ENCODE measurements at places on chromosomes 5 and 9.

- peak; percentile 48 for DNase-seq
These were observed 277.6 kb upstream of the ADAMTS16 start for GRCh38 chr5:4862500-4862899.

DNA sequence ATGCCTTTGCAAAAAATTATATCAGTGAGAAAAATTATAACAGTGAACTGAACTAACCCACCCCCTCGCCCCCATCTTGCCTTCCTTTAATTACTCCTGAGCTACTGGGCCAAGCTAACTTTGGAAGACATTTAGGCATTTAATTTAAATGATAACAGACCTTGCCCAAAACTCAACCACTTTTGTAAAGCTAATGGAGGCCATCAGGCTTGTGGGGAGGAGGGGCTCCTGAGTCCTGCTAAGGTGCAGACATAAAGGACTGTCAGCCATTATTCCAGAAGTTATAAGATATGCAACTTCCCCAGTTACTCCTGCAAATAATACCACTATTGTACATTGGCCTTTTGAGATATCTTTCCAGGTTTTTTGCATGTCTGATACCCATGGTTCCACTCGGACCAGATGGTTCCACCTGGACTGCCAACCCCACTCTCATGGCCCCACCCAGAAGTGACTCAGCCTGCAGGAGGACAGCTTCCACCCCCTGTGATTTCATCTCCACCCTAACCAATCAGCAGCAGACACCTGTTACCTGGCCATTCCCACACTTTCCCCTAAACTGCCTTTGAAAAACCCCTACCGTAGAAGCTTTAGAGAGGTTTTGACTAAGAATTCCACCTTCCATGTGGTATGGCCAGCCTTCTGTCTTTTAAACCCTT, 805.4 kb upstream of the CDH6 start:
- DNase-seq, result no peak

DNA sequence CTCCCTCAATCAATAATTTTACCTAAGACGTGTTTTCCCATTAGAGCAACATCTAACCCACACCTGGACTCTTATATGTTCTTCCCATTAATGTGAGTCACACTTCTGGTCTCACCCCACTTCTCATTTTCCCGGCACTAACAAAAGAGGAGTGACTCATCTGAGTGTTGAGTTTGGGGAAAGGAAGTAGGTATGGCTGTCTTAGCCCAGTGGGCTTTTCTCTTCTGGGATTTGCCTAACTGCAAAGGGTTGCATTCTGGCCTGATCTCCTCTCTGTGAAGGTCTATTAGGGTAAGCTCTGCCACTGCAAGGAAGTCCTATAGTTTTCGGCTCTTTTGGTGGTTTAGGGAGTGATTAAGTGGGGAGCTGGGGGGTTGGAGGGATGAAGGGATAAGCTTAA, 195.6 kb downstream of the KIAA0825 start:
- DNase-seq, result peak; percentile 73

GRCh38 chr9:92476962-92477361, 5.3 kb downstream of the ASPN start:
- no peak for DNase-seq

- no peak for DNase-seq
These were observed 4.5 kb upstream of the SHC3 start for GRCh38 chr9:89183146-89183545.

GRCh38 chr9:117302487-117302886, 112.4 kb downstream of the ASTN2 start:
- no peak for DNase-seq

DNA sequence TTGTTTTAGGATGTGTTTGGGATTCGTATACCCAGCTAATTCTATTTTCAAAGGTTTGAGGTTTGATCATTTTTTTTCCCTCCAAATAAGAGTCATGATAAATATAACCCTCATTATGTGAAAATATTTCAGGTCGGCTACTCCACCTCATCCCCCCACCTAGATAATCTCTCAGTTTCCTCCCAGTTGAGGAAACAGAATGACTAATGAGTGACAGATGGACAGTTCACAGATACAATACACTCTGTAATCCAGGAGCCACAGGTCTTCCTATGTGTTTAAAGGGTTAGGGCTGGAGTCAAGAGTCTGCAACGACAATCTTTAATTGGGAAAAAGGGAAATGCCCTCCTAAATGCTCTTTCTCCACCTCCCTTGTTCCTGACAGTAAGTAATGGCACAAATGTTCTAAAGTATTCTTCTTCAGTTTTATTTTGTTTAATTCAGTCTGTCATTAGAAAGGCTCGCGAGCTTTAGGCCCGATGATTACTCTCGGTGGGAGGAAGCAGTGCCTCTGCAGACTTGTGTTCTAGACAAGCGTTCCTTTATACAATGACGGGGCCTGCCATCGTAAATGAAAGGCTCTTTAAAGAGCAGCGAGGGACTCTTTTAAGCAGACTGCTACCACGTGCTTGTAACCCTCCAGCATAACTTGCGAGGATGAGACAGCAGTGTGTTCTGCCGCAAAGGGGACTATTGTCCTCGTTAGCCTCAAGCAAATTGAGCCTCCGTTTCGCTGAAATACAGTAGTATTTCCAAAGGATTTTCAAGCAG, 69.0 kb downstream of the MEF2C start:
- DNase-seq, result no peak

DNA sequence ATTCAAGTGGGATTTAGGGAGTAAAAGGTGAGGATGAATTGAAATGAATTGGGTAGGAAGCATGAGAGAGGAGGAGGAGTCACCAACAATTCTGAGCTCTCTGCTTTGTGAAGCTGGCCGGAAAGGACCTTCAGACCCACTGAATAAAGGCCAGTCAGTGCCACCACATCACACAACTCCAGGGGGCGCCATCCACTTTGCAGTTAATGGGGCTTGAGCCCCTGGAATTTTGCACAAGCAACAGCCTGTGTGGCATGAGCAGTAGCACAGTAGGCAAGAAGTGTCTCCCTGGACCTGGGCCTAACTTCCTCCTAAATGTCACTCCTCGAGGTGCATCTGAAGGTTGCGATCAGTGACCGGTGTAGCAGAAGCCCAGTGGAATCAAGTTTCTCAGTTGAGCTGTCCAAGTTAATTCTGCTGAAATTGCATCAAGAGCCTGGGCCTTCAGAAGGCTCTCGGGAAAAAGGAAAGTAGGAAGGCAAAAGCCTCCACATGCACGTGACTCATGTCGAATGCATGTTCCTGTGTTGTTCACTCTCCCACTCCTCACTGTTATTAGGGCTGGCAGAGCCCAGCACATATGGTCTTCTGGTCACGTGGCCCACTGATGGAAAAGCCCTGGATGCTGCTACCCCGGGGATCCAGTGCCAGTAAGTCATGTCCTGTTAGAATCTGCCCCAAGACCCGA, 27.8 kb upstream of the GLIS3 start:
- peak; percentile 77 for DNase-seq

DNA sequence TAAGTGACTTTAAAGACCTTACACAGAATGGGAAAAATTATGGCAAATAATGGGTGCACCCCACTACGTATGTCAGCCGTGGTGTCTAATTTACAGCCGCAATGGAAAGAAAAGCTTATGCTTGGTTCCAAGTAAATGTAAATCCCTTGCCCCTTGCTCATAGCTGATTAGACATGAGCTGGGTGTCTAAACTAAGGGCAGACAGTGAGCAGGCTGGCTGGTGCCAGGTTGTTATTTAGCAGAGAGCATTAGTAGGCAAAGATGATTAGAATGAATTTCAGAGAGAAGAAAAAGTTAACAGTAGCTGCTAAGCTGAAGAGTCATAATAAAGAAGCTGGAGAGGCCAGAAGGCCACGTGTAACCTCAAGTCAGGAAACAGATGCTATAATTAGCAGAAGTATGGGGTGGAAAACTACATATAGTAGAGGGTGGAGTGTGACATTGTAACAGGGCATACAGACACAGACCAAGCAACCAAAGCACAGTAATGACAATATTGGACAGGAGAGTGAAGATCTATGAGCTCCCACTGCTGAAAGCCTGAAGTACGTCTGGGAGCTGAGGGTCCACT, 257.7 kb downstream of the MCTP1 start:
- DNase-seq, result peak; percentile 17

DNA sequence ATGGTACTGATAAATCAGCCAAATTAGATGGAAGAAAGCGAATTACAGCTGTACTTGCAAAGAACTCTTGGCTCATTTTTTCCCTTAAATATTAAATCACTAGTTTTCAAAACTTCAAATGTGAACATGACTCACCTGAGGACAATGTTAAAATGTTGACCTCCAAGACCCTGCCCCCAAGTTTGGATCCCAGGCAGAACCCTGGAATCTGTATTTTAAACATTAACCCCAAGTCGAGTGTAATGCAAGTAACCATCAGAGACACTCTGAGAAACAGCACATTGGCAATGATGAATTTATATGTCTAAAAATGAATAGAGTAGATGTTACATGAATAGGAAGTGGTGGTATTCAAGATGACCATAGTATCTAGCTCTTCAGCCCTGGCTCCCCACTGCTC, 2.3 kb upstream of the CD274 start:
- no peak for DNase-seq

GRCh38 chr5:58183078-58183785, 276.7 kb downstream of the PLK2 start:
- DNase-seq, result no peak

- DNase-seq, result no peak
These were observed 14.7 kb upstream of the OSMR start for GRCh38 chr5:38831117-38831516.

DNA sequence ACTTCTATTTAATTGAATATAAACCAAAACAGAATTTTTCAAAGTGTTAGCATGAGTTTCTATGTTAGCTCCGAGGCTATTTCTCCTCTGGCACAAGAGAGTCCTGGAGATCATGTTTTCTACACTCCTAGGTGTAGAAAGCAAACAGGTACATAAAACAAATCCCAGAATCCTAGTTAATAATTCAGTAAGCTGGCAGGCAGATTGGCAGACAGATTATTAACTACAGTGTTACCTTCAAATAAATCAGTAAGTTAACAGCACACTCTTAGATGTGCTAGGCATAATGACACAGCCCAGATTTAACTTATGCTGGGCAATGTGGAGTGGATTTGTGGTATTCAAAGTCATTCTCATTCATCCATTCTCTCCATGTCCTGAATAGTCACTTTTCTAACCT, 282.8 kb upstream of the RPS23 start:
- no peak for DNase-seq

DNA sequence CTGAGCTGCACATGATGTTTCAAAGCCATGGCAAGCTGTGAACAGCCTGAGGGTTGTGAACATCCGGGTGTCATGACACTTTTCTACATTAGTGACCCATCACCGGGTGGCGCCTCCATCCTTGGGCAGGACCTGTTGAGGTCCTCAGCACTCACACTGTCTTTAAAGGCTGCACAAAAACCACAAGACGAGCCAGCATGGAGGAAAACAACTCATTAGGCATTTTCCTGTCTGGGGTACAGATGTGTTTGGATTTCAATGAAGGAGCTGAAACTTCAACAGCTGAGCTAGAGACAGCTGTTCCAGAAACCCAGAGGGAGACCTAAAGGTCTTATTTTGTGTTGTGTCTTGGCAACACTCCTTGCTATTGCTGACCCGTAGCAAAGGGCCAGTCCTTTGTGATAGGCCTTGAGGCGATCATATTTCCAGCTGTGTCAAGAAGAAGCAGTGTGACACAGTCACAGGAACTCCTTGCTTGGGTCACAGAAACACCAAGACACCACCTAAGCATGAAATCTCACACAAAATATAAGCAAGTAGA, 151.8 kb upstream of the VLDLR start:
- no peak for DNase-seq

DNA sequence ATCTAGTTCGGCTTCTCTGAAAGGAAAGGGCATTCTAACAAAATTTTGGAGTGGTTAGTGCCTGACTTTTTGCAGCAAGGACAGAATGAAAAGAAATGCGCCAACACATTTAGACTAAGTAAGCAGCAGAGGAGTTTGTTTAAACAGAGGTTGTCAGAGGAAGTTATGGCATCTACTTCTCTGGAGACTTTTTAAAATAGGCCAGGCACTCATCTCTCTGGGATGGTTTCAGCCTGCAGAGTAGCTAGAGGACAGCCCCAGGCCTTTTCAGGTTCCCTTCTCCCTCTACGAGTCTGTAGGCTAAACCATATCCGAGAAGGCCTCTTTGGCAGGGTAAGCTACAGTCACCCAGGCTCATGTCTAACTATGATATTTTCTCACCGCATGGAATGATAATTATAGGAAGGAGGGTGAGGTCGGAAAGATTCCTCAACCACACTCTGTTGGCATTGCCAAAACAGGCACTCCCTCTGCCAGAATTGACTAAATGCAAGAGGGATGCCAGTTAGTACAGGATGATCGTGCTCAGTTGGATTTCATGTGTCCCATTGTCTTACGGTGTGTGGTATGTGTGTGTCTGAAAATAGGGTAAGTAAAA, 1.4 kb upstream of the CTXN3 start:
- DNase-seq, result no peak

- no peak for DNase-seq
These were observed 97.3 kb downstream of the ZNF462 start for GRCh38 chr9:106960258-106960657.

DNA sequence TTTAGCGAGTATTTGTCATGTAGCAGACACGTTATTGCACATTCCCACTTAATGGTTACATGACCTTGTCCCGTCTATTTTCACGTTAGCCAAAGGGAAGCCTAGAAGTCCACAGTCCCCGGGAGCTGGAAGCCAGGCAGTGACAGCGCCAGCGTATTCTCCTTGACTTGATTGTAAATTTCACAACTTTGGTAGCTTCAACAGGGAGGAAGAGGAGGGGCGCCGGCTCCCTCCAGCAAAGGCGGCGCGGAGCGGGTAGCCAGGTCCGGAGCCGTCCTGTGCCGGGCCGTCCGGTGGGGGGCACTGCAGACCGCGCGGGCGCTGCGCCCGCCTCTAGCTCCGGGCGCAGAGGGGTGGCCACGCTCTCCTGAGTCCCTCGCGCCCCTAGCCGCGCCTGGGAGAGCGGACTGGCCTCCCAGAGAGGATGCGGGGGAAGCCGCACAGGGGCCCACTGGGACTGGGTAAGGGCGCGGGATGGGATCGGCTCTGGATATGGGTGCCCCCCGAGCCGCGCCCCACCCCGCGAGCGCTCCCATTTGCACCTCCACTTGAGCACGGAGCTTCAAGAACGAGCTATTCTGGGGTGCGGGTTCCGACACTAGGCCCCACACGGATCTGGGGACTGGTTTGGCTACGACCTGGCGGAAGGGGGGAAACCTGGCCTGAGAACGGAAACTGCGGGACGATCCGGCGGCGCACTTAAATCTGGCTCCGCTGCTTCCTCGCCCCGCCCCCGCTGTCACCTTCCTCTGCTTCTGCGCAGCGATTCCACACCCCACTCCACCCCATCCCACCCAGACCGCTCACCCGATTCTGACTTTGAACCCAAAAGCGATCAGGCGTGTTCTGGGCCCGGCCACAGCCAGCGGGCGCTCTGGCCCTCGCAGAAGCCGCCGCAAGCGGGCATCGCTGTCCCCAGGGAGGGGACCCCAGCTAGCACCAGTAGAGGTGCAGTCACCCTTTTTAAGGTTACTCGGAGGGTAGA, 23.8 kb downstream of the KLF4 start:
- peak; percentile 49 for DNase-seq
